ENCODE measurements at places on chromosomes 2 and 18.

GRCh38 chr2:166665991-166666940 lies 172.2 kb upstream of the SCN7A start:
- no peak for DNase-seq

DNA sequence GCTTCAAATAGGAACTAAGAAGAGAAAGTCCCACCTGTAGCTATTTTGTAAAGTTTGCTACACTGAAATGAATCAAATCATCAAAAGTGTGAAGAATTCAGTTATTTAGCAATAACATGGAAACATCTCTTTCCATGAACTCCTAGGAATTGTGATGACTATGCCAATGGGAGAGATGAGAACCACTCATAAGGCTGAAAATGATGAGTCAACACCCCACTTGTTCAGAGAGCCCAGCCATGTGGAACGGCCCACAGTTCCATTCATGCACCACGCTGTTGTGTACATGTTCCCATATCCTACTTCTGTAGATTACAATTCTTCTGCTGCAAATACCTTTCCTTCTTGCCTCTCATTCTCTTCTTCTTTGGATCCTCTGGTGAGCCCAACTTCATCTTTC lies 645.5 kb upstream of the ID2 start:
- DNase-seq = no peak

DNA sequence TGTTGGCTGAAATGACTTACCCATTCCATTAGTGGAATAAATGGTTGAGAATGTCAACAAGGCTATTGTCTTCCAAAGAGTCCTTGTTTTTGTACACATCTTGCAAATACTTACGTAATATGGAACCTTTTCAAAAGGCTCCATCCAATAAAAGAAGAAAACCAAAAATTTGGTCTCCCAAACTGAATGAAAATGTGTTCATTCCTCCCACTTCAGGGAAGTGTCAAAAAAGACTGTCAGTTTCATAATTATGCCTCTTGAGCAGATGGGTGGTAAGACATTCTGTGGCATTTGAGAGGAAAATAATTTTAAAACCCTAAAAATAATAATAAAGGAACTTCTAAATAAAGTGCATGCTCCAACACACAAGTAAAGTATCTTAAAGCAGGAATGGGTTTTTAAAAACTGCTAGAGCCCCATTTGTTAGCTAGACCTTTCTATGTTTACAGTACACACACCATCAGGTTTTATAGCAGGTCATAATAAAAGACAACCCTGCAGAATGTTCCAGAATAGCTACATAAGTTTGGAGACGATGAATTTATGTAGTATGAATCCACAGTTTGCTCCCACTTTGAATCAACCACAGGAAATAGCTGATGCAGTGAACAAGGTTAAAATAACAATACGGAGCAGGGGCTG lies 843.7 kb downstream of the LRRTM4 start:
- no peak for DNase-seq

- no peak for DNase-seq
Observed at GRCh38 chr2:180907731-180908130, 72.7 kb upstream of the UBE2E3 start.

DNA sequence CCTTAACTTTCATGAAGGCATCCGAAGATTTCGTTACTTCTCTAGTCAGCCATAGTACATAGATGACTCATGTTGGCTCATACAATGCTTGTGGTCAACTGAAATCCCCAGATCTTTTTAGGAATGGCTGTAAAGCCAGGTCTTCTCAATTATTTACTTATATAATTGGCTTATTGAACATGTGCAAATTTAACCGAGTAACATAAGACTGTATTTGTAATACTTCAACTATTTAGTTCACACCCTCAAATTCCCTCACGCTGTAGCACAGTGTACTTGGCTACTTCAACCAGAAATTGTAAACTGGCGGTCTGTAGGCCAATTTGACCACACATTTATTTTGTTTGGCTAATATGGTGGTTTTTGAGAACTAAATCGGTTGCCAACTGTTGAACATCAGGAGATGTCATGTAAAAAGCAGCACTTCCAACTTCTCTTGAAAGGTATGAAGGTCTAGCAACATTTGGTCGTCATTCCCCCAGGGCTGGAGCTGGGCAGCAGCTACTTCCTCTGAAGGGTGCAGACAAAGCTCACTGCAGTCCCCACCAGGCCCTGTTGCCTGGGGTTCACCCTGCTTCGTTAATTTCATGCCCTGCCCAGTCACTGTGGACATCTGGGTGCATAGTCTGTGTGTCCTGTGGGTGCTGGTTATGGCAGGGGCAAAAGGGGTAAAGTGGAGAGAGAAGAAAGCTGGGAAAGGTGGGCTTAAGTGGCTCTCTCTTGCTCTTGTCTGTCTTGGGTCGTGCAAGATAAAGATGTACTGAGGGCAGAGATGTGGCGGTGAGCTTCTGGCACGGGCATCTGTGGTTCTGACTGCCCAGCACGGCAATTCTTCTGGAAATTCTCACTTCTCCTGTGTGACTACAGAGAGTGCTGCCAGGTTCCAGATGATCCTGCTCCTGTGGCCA lies 3.2 kb upstream of the SH3RF3 start:
- peak; percentile 38 for DNase-seq

GRCh38 chr2:224287531-224287930 lies 114.4 kb downstream of the FAM124B start:
- no peak for DNase-seq

- DNase-seq = no peak
Observed at GRCh38 chr18:51480407-51481261, 283.2 kb upstream of the MEX3C start.

GRCh38 chr2:223475901-223476300 lies 126.3 kb downstream of the SCG2 start:
- DNase-seq = no peak

- DNase-seq = peak; percentile 85
Observed at GRCh38 chr2:15223887-15224286, 337.2 kb downstream of the NBAS start.

Measured in dermis microvascular lymphatic vessel endothelial cell (primary cell).